ENCODE measurements at places on chromosomes 3 and 15.

- no peak for DNase-seq
Measured at GRCh38 chr3:39139442-39139841, 13.9 kb downstream of the CSRNP1 start.

- no peak for DNase-seq
Measured at GRCh38 chr3:102024270-102024904, 175.1 kb downstream of the NFKBIZ start.

GRCh38 chr3:23944007-23944783 is 891 bp upstream of the NR1D2 start:
- DNase-seq: no peak

- no peak for DNase-seq
Measured at GRCh38 chr3:194128202-194128918, 7.6 kb upstream of the HES1 start.

DNA sequence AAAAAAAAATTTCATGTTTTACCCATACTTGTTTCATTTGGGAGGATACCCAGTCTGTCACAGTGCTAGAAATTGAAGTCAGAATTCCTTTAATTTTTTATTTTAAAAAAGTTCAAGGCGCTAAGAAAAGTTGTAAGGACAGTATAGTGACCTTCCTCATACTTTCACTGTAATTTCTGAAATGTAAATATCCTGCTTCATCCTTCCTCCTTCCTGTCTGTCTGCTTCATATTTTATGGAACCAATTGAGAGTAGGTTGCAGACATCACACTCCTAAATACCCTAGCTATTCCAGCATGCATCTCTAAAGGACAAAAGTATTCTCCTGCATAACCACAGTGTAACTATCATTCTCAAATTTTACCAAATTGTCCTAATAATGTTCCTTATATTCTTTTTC is 35.8 kb downstream of the CMTM8 start:
- DNase-seq: no peak

- DNase-seq: no peak
Measured at GRCh38 chr3:168794427-168794826, 698.7 kb upstream of the GOLIM4 start.

GRCh38 chr3:34934660-34935059 is 704.7 kb upstream of the ARPP21 start:
- DNase-seq: no peak

DNA sequence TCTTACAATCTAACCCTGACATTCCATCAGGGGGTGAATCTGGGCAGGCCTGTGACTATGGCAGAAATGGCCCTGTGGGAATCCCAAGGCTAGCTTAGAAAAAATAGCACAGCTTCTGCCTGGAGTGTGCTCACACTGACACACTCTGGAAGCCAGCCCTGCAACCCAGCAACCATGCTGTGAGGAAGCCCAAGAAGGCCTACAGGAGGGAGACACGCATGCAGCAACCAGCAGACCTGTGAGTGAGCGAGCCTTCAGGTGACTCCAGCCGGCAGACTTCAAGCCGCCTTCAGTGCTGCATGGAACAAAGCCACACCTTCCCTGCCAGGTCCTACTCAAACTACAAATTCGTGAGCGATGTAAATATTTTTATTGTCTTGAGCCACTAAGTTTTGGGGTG is 26.1 kb downstream of the RAB6B start:
- no peak for DNase-seq

DNA sequence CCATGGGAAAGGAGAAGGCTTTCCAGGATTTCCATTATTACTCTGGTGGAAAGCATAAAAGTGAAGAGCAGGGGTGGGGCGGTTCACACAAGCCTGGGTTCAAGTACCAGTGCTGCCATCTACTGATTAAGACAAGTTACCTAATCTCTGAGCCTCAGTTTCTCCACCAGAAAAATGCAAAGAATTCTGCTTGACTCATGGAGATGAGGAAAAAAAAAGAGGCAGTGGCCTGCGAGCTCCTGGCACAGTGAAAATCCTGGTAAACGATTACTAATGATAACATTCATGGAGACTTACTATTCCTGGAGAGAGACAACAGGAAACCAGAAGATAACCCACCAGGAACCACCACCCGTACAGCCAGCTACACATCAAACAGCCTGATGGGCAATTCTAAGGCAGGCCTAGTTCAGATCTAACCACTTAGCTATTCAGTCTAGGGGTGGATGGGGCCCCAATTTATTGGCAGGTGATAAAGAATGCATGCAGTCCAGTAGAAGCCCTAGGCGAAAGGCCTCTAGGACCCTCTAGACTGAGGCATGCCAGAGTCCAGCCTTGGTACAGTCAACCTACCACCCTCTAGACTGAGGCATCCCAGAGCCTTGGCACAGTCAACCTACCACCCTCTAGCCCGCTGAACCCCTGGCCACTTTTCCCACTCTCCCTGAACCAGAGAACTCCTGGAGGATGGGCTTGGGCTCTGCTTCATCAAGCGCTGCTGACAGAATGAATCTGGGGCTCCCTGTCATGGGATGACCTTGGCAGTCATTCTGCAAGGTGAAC is 2.5 kb downstream of the AMOTL2 start:
- no peak for DNase-seq

DNA sequence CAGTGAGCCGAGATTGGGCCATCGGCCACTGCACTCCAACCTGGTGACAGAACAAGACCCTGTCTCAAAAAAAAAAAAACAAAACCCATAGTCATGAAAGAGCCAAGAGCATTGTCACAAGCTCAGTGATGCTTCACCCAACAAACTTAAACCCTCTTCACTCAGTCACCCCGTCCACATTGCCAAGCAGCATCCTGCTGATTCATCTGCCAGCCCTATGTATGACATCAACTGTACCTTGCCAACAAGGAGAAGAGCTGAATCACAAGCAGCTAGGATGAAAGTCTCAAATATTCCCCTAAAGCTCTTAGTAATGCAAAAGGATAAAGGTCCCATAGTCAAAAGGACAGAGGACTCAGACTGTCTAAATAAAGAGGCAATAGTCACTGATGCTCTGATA is 90.0 kb downstream of the ANO10 start:
- no peak for DNase-seq

DNA sequence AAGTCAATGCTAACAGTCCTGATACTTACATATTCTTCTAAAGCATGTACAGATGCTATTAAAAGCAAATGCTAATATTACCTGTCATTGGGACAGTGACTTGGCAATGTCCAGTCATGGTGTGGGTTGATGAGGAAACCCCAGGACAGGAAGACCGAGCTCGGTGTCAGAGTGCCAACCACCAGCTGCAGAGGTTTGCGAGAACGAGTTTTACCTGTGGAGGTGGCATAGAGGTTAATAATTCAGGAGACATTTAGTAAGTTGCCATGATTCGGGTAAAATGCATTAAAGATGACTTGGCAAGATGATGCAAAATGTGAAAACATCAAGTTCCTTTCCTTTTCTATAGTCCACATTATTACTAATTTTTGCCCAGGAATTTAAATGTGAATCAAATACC is 94.5 kb downstream of the ABI3BP start:
- DNase-seq: no peak

- no peak for DNase-seq
Measured at GRCh38 chr3:116607205-116607604, 102.4 kb upstream of the TUSC7 start.

DNA sequence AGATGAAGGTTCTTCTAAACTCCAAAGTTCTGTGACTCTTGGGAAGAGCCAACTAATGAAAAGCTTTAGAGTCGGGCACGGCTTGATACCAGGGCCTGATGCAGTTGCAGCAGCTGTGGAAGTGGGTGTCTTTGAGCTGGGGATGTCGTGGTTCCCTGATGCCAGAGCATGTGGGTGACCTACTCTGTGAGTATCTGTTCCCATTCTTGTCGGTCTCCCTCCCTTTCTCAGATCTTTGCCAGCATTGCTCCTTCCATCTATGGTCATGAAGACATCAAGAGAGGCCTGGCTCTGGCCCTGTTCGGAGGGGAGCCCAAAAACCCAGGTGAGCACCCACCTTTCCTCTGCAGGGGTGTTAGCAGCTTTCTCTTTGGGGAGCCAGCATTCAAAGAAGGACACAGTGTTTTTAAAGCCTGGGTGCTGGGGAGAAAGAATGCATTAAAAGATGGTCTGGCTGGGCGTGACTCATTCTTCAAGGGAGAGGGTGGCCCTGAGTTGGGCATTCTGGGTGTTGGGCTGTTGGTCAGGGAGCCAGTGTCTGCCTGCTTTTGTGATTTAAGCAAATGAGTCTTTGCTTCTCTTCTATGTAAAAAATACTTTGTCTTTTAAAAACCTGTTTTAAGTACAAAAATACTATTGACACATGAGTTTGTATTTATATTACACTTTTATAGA is 13.2 kb upstream of the PODXL2 start:
- no peak for DNase-seq

DNA sequence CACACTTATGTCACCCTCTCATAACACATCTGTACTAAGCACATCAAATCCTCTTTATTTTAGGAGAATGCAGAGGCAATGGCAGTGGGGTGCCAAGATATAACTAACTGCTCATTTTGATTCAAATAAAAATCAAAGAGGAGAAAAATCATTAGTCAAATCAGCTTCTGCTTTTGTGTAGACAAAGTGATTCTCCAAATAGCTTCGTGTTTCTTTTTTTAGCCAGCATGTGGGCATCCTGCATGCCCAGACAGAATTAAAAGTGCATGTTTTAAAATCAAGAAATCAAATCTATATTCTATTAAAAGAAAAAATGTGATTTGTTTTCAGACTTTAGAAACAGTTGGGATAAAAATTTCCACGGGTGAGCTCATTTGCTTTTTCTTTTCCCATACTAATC is 761.3 kb upstream of the CFAP20DC start:
- DNase-seq: no peak
